Keratinocyte (primary cell): ENCODE measurements at places on chromosomes 5 and 9. TPM values are rescaled to one million over a fixed set of nuclear protein-coding genes. Genes with fewer than 3 reads are reported as not detected.
A peak's percentile ranks its signal among the peaks of the same experiment; 100 is the strongest.

DNA sequence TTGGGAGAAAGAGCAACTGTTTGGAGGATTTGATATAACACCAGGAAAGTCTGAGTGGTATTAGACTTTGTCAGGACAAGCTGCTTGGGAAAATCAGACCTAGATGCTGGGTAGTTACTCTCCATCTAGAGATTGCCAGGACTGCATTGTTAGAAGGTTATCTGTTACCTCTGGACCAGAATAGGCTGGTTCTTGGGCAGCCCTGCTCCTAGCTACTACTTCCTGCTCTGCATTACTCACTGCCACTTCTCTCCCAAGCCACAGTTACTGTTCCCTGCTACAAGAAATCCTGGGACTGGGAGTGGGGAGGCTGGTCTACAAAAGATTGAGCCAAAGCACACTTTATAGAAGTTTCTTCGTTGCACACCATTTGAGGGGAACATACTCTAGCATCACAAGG is 95.5 kb upstream of the KCNN2 start:
- no peak for DNase-seq

DNA sequence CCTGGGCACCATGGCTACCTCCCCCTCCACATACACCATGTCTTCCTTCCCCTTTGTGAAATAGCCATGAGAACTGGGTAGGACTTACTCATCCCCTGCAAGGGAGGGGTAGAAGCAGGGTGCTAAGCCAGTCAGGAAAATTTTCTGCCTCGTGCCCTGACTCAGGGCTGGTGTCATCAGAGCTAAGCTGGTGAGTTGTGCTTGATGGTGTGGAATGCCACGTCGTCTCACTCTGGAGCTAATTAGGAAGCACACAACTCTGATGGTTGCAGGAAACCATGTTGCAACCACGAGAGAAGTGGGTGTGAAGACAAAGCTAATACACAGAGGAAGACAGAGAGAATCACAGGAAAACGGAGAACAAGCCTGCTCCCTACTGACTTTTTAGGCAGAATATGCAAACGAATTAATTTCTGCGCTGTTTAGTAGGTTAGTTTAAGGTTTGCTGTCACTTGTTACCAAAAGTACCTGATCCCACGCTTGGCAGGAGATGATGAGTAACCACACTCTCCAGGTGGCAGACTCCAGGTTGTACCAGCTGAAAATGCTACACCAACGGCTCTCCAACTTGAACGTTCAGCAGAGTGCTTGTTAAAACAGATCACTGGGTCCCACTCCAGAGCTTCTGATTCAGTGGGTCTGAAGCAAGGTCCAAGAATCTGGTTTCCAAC is 54.5 kb downstream of the STK10 start:
- peak; percentile 52 for DNase-seq

DNA sequence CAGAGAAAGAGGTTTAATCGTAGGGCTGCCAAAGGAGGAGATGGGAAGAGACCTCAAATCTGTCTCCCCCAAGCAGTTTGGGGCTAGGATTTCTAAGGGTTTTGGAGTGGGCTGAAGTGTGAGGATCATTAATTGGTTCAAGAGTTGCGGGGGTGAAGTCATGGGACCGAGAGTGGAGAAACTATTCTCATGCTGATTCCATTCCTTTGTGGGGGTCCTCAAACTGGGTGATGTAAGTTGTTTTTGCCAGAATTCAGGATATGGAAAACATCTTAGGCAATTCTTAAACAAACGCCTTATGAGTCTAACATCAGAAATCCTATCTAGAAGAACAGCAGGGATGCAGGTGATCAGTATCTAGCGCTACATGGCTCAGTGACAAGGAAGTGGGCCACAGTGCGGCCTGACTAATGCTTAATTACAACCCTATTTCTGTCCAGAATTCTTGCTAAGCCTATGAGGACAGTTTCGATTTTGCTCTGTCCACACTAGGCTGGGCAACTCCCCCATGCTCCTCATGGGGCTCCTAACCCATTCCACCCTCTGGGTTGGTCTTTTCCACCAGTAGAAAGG is 27.7 kb upstream of the TRIO start:
- DNase-seq = no peak

GRCh38 chr9:38682713-38683112 is 37.2 kb downstream of the FAM240B start:
- DNase-seq = peak; percentile 76

DNA sequence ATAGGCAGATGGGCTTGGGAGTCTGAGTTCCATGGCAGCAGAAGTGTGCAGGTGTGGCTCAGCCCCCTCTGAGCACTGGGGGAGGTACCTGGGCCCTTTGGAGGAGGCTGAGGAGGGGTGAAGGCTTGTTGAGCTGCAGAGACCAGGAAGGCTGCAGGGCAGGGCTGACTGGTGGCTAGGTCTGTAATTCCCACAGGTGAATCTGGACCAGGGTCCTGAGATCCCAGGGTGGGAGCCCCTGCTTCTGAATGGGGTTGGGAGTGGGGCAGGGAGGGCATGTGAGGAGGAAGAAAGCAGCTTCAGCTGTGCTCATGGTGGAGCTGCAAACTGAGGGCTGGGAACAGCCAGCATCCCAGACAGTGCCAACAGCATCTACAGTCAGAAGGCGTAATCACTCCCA is 111.1 kb downstream of the CACNA1B start:
- DNase-seq = no peak

DNA sequence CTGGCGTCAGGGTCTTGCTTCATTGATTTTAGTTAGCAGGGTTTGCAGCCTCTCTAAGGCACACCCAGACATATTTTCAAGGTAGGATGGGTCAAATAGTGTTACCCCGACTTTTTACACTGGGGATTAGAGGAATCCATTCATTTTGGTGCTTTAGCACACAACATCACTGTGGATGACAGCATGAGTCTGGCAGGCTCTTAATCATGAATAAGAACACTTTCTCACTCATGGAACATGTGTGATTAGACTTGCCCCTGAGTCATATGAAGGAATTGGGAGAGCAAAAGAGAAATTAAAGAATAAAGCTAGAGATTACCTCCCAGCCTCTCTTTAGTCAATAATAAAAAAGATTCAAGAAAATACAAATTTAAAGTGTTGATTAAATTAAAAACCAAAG is 175.6 kb downstream of the SEMA5A start:
- no peak for DNase-seq

GRCh38 chr9:120443489-120443888 is 136.5 kb downstream of the CDK5RAP2 start:
- no peak for DNase-seq

DNA sequence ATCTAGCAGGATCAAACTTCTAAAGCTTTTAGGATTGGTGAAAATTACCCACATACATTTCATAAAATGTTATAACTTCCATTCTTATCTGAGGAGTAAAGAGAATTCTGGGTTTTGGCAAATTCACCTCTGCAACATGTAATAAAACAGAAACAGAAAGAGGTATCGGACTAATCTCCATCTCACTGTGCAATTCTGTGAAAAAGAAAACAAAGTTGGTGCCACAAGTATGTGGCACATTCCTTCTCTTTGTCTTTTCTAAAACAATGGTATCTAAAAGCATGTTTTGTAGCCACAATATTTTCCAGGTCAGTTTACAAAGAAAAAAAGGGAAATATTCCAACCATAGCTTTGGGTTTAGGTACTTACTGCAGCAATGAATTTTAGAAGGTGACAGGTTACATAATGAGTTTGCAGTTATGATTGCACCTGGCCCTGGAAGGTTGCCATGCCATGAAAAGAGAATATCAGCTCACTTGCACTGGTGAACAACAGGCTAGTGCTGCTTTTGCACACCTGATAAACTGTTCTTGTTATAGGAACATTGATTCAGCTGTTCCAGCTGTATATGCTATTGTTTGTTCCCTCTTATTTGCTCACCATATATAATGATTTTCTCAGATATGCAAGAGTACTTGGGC is 491.3 kb upstream of the MEF2C start:
- DNase-seq = no peak

DNA sequence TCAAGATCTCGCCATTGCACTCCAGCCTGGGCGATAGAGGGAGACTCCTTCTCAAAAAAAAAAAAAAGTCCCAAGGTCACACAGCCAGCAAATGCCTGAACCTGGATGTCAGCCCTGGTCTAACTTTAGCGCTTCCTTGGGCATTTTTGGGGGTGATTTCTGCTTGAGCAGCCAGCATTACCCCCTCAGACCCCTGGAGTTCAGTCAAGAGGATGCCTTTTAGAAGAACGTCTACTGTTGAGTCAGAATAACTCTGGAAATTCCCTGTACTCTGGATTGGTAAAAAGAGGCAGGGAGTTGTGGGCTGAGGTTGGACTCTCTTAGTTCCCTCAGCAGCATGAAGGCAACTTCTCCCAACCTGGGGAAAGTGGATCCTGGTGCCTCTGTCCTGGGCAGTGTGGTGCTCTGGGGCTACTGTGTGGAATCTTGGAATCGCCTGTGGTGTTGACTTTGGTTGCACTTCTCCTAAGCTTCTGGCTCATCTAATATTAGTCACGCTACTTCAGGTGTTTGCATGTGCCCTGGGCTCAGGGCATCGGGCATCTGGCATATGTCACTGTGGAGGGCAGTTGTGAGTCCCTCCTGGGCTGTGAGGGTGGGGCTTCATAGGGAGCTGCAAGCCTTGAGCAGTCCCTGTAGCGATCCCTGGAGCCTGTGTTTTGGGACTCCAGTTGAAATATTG is 32.2 kb downstream of the STXBP1 start:
- DNase-seq = no peak

The TEK gene
- 0.01 to 0.05 TPM (median 0.03 TPM) in 3 replicates for polyA plus RNA-seq

The MLANA gene
- polyA plus RNA-seq = not detected in 3 replicates

The GFPT2 gene
- polyA plus RNA-seq = 0.02 to 0.04 TPM in 2 of 3 replicates, not detected in the other

The GNG10 gene
- 66.2 to 89.8 TPM (median 68.8 TPM) in 3 replicates for polyA plus RNA-seq

The C5orf58 gene
- not detected in 3 replicates for polyA plus RNA-seq

The CDH9 gene
- not detected in 3 replicates for polyA plus RNA-seq

The ANKRD31 gene
- polyA plus RNA-seq = 0.03 to 0.18 TPM (median 0.12 TPM) in 3 replicates

The C1QTNF2 gene
- 0.03 to 0.07 TPM (median 0.05 TPM) in 3 replicates for polyA plus RNA-seq

The RNF20 gene
- polyA plus RNA-seq = 19.4 to 28.8 TPM (median 21.6 TPM) in 3 replicates
